Activated CD4-positive, CD25-positive, alpha-beta regulatory T cell treated with anti-CD3 and anti-CD28 coated beads, Interleukin-2, amount 50 U/mL, for 72 hours (primary cell): ENCODE measurements at places on chromosomes 3 and 15.
A peak's percentile ranks its signal among the peaks of the same experiment; 100 is the strongest.

DNA sequence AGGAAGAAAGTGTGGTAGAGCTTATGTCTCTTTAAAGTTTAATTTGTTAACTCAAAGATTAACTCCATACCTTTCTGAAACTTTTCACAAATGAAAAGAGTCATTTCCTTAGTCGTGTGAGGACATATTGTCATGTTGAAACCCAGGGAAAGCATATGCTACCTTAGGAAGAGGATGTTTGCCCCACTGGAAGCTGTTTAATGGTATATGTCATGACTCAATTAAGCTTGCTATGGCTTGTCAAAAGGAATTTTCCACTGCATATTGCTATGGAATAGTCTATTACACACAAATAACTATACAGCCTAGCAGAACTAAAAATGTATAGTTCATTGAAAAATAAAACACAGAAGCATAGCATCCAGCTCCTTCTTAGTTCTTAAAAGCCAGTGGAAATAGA, 69.9 kb downstream of the NSUN3 start:
- DNase-seq = no peak

DNA sequence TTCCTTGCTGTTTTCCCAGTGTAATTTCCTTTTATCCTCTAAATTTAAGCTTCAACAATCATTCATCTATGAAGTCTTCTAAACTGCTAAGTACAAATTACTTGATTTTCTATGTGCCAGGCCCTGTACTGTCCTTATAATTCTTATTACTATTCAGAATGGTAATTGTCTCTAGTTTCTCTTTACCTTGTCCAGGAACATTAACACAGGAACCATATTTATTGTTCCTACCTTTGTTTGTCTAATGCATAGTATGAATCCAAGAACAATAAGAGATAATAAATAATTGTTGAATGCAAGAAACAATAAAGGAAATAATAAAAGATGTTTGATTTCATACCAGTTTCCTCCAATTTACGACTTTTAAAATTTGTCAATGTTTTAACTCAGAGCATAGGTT, 1083.2 kb downstream of the ROBO2 start:
- DNase-seq = no peak

GRCh38 chr15:65979316-65979715, 110.0 kb downstream of the RAB11A start:
- no peak for DNase-seq

- no peak for DNase-seq
Measured at GRCh38 chr3:191358929-191359328, 28.6 kb upstream of the UTS2B start.

- no peak for DNase-seq
Measured at GRCh38 chr3:99856437-99857220, 39.0 kb downstream of the CMSS1 start.

DNA sequence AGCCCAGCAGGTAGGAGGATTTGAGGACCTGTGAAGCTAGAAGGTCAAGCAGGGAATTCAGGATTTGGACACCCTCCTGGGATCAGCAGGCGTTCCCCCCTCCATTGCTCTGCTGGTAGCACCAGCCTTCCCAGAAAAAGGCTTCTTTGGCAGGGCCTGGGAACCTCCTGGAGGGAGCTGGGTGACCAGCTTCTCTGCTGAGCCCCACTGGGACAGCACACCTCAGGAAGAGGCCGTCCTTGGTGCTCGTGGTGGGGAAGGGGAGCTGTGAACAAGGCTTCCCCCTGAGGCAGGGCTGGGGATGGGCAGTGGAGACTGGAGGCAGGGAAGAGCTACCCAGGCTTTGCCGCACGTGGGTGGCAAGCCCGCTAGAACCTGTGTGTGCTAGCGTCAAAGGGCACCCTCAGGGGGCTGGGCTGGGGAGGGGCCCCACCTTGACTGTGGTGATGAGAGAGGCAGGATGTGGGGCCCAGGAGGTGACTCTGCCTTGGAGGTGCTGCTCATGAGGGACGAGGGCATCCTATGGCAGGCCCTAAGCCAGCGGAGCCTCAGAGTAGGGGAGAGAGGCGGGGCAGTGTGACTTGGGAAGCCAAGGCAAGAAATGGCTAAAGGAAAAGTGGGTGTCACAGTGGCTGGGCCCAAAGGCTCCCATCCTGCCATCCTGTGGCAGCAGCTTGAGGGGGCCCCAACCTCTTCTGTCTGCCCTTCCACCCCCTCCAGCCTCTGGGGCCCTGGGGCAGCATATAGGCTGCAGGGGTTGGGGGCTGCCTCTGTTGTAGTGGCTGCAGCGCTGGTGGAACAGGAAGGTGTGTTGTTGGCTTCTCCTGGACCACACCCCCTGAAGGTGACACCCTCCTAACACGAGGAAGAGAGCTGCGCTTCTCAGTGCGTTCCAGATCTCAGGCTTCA, 20.7 kb downstream of the KLF13 start:
- DNase-seq = peak; percentile 72

DNA sequence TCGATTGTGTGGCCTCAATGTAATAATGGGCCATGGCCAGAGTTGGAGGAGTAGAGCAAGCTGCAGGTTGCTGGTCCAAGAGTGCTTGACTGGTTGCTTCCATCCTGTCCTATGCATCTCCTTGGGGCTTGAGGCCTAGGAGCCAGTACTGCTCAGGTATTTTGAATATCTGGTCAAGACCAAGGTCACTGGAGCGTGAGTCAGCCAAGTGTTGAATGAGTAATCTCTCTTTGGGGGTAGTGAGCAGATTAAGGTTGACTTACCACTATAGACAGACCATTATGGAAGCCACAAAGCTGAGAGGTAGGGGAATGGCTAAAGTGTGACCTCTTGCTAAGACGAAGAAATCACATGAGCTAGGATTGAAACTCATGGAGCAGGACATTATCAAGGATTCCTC, 9.4 kb upstream of the PARP6 start:
- no peak for DNase-seq

GRCh38 chr15:39699516-39700374, 82.9 kb downstream of the FSIP1 start:
- DNase-seq = no peak
